Stimulated activated CD4-positive, alpha-beta T cell treated with anti-CD3 and anti-CD28 coated beads, Interleukin-1b, Interleukin-23, amount 100 ng/mL, for 24 hours (primary cell): ENCODE measurements at places on chromosomes 16 and 17.
A peak's percentile ranks its signal among the peaks of the same experiment; 100 is the strongest.

GRCh38 chr16:49782405-49782804 lies 73.5 kb downstream of the ZNF423 start:
- no peak for DNase-seq

GRCh38 chr17:76753061-76753961 lies 15.4 kb downstream of the MFSD11 start:
- no peak for DNase-seq

DNA sequence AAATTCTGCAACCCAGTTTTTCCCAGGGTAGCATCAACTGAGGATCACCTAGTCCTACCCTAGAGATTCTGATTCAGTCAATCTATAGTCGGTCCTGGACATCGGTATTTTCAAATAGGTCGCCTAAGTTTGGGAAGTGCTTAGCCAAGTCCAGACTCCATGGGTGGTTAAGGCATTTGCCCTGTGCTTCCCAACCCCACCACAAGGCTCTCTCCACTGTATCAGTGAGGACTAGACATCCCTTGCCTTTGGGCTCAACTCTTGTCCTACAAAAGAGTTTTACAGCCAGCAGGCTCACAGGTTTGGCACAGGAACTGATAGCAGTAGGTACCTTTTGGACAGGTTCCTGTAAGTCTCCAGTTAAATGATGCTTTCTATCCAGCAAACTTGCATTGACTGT lies 13.8 kb downstream of the HYDIN start:
- no peak for DNase-seq

- DNase-seq, result no peak
Measured at GRCh38 chr16:50059111-50059510, 6.7 kb upstream of the HEATR3 start.

GRCh38 chr17:77793146-77793970 lies 165.1 kb upstream of the TNRC6C start:
- DNase-seq, result no peak

GRCh38 chr16:56610017-56610608 lies 1.7 kb downstream of the MT2A start:
- DNase-seq, result peak; percentile 67

DNA sequence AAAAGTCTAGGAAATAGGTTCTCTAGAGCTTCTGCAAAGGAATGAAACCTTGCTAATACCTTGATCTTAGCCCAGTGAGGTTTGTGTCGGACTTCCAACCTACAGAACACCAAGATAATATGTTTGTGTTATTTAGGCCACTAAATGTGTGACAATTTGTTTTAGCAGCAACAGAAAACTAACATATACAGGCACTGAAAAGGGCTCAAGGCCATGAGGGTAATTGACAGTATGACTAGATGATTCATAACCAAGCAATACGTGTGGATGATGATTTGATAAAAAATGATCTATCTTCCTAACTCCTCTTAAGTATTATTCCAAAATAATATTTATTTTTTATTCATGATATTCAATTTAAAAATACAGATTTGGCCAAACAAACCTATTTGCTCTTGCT lies 27.7 kb upstream of the MED13 start:
- no peak for DNase-seq

GRCh38 chr17:36683387-36683786 lies 82.0 kb downstream of the MRM1 start:
- DNase-seq, result no peak

DNA sequence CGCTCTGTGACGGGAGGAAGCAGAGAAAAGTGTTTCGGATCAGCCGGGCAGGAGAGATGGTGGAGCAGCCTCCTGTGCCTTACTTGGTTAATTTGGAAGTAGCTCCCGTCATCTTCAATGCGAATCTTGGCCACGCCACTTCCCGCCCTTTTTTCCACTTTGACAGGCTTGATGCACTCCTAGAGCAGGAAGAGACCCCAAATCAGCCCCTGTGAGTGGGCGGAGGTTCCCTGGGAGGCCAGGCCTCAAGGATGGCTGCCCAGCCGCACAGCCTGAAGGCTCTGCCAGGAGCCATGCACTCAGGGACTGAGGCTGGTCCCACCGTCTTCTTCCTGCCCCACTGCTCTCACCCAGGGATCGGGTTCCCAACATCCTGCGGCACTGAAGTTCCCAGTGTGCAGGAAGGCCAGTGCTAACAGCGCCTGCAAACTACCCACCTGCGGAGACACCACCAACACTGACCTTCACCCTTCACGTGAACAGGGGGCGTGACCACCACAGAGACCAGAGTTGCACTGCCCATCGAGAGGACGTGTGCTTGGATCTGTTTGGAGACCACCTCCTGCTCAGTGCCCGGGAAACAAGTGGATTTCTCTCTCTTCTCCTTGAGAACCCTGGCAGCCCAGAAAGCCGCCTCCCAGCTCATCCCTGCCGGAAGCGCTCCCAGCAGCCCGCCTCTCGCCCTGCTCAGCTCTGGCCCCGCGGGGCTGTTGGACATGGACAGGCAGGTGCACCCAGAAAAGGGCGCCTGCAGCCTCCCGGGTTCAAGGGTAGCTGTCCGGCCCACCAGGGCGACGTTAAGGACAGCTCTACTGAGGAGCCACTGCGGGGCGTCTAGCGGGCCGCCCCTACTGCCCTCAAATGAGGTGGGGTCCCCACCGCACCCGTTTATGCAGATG lies 988 bp downstream of the CIAO3 start:
- no peak for DNase-seq

GRCh38 chr17:5583426-5584382 lies 605 bp downstream of the NLRP1 start:
- no peak for DNase-seq

DNA sequence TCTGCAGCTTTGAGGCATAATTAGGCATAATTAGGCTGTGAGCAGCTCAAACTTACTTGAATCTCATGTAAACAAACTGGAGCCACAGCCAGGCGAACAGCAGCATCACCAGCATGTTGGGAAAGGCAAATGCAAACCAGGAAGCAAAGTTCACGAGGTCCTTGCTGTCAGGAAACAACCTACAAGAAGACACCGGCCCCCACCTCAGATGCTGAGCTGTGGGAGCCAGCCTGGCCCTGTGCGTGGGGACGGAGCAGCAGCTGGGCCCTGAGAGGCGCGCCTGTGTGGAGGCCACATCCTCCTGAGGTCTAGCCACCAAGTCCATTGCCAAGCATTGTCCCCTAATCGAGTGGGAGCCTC lies 12.2 kb downstream of the SLC13A5 start:
- DNase-seq, result no peak

- DNase-seq, result no peak
Measured at GRCh38 chr16:17389384-17389783, 81.4 kb downstream of the XYLT1 start.

DNA sequence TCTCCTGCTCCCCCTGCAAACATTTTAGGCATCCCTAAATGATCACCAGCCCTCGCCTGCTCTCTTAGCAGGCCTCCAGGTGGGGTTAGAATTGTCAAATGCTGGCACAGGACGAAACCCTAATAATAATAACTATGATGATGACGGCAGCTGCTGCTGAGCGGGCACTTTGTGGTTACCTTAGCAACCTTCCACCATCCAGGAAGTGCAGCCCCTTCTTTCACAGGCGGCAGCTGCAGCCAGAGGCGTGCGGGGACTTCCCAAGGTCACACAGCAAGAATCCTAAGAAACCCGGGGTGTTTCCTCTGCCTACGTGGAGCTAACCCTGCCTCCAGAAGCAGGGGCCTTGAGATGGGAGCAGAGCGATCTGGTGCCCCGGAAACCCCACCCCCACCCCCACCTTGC lies 22.4 kb upstream of the EIF1 start:
- peak; percentile 53 for DNase-seq
